ENCODE measurements at places on chromosomes 7 and 10. TPM values are rescaled to one million over a fixed set of nuclear protein-coding genes. Genes with fewer than 3 reads are reported as not detected.

Gene PAX4
- total RNA-seq, result not detected

Gene SMKR1
- not detected for total RNA-seq

Gene TMEM213
- not detected for total RNA-seq

Gene TBC1D12
- 12.9 TPM for total RNA-seq

Gene PROSER2
- not detected for total RNA-seq

Gene SAMD9L
- 1.7 TPM for total RNA-seq

Gene CUEDC2
- total RNA-seq, result 145 TPM

Gene IKZF1
- 13.0 TPM for total RNA-seq

Gene ZNF107
- 4.7 TPM for total RNA-seq

Gene CPN1
- not detected for total RNA-seq

Gene MGAM2
- total RNA-seq, result 2.9 TPM

Gene KLF14
- total RNA-seq, result not detected

Gene FXYD4
- total RNA-seq, result not detected

- DNase-seq, result no peak
Observed at GRCh38 chr7:69843653-69844052, 245.4 kb downstream of the AUTS2 start.

DNA sequence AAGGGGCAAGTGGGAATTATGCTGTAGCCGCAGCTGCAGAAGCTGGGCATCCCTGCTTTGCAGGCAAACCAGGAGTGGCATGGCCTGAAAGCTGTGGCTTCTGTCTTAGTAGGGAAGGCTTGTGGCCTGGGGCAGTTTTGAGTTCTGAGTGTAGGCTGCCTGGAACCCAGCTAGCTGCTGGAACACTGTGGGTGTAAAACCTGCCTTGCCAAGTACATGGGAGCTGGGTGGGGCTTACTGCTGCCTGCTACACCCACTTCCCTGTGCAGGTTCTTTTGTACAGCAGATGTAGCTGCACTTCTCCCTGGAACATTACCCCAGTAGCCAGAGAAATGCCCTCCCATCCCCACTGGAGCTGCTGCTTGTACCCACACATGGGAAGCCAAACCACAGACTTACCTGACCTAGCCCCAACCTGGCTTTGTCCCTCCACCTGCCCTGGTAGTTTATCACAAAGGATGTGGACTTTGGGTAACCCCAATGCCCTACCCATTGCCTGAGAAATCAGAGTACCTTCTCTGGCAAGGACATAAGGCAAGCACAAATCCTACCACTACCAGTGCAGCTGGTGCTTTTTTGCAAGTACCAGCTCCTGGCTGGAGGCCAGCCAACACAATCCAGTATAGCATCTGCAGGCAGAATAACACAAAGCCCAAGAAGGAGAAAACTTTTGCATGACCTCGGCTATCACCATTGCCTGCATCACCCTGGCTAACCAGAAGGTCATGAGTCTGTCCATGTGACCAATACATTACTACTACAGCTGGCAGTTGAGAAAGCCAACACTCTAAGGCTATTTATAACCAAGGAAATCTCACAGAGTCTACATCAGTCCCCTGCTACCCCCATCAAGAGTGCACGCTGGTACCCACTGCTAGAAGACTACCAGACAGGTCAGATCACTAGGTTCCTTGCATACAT is 26.5 kb upstream of the PPP1R3A start:
- DNase-seq, result peak; percentile 6

- DNase-seq, result no peak
Observed at GRCh38 chr10:3357737-3358136, 185.2 kb upstream of the PITRM1 start.

- DNase-seq, result no peak
Observed at GRCh38 chr7:91151916-91152315, 112.3 kb upstream of the FZD1 start.

DNA sequence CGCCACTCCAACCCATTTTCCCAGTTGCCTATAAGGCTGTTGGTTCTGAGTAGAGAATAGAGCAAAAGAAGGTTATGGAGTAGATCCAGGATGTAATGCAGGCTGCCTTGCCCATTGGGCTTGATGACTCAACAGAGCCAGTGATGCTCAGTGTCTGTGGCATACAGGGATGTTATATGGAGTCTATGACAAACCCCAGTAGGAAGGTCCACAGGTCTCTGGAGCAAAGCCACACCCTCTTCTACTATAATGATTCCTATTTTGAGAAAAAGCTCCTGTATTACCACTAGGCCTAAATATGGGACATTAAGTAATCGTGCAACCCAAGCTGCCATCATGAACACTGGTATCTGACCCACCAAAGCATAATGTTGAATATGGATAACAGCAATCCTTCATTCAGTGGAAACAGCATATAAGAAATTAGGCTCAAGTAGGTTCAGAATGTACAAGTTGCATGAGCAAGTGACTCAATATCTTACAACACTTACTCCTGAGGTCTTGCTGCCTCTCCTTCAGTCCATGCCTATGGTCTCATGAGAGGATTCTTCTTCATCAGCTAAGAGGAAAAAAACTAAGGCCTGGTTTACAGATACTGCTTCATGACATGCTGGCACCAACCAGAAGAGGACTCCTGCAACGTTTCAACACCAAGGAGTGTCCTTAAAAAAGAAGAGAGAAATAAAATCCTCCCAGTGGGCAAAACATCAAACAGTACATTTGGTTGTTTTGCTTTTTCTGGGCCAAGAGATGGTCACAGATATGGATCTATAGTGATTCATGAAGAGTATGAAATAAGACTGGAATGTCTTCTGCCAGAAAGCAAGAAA is 14.8 kb upstream of the FHIP2A start:
- DNase-seq, result no peak

DNA sequence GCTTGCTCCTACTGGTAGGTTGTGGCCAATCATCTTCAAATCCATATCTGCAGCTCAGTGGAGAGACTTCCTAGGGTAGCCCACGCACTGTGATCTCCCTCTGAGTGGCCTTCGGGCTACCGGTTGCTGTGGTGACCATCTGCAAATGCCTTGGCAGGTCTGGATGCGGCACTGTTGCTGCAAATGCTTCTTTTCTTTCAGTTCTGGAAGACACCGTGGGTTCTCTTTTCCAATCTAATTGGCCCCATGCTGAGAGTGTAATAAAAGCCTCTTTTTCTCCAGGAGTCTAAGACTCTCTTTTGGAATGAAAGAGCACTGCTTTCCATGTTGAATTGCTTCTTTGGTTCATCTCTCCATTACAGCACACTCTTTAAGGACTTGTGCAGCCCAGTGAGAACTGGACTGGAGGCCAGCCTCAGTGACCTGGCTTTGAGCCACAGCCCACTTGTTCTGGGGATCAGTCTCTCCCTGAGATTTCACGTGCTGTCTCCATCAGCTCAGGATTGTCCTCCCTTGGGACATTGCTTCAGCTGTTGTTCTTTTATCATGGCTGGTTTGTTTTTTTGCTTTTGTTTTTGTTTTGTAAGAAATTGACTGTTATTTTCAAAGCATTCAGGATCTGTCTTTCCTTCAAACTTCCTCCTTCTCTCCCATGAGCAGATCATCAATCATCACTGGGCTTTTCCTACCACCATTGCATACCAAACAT is 286.6 kb downstream of the BMPER start:
- DNase-seq, result no peak

GRCh38 chr7:135192914-135193536 is 18.3 kb downstream of the WDR91 start:
- DNase-seq, result no peak

DNA sequence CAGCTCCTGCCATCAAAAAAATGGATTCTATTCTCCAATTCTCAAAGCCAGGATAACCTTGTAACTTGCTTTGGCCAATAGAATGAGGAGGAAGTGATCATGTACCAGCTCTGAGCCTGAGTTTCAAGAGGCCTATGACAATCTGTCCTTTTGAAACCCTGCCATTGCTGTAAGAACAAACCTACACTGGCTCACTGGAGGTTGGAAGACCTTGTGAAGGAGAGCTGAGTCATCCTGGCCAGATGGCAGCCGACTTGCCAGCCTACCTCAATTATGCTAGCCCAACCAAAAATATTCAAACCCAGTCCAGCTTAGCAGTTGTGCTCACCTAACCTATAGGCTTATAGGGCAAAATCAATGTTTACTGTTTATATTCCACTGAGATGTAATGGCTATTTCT is 93.0 kb downstream of the HGF start:
- DNase-seq, result no peak

- no peak for DNase-seq
Observed at GRCh38 chr7:106808967-106809635, 56.0 kb upstream of the PIK3CG start.

DNA sequence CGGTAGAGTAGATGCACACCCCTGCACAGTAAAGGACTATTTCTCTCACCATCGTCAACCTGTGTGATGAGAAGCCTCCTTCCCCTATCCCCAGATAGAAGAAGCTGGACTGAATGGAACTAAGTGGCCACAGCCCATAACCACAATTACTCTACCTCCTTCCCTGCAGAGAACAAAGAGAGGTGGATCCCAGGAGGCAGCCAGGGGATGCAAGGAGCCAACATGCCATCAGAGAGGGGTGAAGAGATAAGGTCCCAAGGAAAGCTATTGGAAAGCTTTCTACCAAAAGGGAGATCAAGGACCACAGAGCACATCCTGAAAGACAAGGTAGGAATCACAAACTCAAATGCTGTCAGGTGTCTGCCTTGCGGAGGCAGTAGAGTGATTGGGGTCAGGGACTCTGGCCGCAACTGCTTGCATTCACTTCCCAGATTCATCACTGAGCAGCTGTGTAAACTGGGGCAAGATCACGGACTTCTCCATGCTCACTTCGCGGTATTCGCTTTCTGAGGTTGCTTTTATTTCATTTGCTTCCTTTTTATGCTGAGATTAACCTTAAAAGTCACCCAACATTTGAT is 81.6 kb upstream of the MYO3A start:
- DNase-seq, result no peak

DNA sequence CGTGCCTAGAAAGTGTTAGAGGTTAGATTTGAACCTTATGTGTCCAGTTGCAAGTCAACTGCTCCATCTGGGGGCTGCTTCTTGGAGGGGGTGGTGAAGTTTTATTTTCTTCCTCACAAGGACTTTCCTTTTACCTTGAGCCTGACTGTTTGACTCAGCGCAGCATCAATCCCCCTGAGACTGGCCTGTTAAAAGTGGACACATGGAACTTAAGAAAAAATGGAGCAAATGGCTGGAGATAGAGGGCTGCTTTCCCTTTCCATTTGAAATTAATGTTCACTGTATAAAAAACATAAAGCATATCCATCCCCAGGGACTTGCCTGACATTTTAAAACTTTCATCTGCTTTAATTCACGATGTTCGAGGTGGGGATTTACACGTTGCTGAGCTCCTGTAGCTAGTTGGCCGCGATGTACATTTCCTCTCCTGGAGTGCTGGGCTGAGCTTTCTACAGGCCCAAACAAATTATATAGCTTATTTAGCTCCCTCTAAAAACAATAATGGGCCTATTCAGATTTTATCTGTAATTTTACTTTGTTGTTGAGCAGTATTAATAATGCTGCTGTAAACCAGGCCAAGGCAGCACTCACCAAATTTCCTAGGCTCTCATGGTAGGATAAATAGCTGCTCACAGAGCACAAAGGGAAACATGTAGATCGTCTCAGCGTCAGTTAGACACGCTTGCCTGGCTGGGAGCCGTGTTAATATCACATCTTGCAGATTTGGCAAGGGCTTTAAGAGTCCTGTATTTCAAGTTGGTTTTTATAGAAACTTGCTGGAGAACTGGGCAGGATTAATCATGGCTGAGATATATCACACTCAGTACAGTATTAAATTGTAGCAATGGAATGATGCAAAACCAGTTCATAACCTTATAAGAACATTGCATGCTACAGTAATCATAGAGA is 251.5 kb downstream of the LRMDA start:
- peak; percentile 86 for DNase-seq

GRCh38 chr10:91247360-91248111 is 27.1 kb downstream of the PCGF5 start:
- no peak for DNase-seq

DNA sequence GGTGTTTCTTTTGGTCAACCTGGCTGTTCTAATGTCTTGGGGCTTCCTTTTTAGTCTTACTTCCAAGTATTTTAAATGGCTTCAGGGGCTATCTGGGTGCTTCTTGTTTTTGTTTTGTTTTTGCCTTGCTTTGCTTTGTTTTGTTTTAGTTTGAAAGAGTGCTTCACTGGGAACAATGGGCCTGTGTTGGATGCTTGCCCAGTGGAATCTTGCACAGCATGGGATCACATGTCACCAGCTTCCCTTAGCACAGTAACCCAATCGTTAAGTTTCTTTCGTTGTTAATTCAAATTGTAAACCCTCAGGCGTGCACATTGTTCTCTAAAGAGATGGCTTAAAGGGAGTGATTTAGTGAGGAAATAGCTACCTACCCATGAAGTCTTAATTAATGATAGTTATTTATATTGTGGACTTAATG is 8.9 kb downstream of the COL17A1 start:
- peak; percentile 35 for DNase-seq

GRCh38 chr7:150411606-150412005 is 32.5 kb downstream of the ZNF775 start:
- no peak for DNase-seq

- DNase-seq, result no peak
Observed at GRCh38 chr7:115015619-115016018, 93.7 kb downstream of the MDFIC start.

GRCh38 chr10:23557777-23558176 is 118.9 kb downstream of the OTUD1 start:
- no peak for DNase-seq

DNA sequence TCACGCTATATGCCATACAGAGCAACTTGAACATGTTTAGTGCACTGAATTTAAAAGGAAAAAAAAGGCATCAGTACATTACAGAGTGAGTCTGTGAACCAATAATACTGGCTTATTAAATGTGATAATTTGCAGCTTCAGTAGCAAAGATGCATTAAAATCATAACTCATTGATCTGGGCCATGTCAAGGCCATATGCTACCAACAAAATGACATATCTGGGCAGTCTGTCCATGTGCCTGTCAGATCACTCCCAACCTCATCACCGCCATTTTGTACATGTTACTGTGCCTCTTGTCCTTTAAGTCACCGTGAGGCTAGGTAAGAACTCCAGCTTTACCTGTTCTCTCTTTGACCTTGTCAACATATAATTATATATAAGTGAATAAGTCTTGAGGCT is 307.4 kb upstream of the LRGUK start:
- DNase-seq, result no peak

DNA sequence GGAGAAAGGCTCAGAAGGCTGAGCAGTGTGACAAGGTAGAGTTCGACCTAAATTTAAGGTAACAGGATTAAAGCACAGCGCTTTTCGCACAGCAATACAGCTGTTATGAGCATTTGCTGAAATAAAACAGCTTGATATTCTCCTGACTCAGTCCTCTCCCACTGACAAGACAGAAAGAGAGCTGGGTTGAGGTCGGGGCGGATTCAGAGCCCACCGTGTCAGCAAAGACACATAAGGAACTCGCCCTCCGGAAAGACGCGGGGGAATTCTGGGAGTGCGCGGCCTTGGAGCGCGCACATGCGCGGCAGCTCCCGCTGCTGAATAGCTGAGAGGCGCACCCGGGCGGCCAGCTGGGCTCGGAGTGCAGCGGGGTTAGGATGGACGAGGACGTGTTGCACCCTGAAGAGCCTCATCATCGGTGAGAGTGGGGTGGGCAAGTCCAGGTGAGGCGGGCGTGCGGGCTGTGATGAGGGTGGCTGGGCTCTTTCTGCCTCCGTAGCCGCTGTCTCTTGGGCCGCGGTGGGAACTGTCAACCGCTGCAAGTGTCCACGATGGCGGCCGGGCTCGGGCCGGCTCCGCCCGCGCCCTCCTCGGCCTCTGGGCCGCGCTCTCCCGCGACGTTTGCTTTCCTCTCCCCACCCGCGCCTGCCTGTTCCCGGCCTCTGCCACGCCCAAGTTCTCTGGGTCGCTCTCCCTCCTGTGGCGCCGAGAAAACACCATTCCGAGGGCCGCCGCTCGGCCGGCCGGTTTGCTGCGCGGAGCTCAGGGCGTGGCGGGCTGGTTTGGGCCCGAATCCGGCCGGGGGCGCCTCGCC is 120.6 kb downstream of the LYZL1 start:
- peak; percentile 79 for DNase-seq

All from stomach (tissue), 19 donors.